Activated CD4-positive, alpha-beta memory T cell treated with anti-CD3 and anti-CD28 coated beads, Interleukin-2, amount 10 ng/mL, durations not matched to agents 7 days and 5 days (primary cell): ENCODE measurements at places on chromosomes 7 and 10.

DNA sequence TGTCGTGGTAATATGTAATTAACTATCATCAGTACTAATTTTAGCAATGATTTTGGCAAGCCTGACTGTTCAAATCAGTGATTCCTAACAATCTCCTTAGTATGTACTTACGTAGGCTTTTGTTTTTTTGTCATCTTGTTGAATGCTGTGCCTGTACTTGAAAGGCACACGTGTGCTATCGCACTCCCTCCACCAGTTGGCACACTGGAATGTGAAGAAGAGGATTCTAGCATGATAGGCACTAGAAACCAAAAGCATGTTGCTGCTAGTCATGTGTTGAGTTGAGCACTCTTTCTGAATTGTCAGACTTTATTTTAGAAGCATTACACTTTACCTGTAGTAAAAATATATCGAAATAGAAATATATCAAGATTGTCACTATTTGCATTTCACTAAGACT, 59.1 kb downstream of the TASOR2 start:
- peaks cover 70% of the 10 kb centered on the region for H3K36me3 ChIP-seq
- no peaks in the 10 kb centered on the region for H3K27me3 ChIP-seq
- no peak overlapping the region for H3K27ac ChIP-seq
- no peak overlapping the region for H3K4me3 ChIP-seq

GRCh38 chr10:43060291-43060690, 16.6 kb upstream of the RET start:
- H3K27me3 ChIP-seq = peaks cover 2% of the 10 kb centered on the region
- DNase-seq = no peak
- H3K4me3 ChIP-seq = no peak overlapping the region

DNA sequence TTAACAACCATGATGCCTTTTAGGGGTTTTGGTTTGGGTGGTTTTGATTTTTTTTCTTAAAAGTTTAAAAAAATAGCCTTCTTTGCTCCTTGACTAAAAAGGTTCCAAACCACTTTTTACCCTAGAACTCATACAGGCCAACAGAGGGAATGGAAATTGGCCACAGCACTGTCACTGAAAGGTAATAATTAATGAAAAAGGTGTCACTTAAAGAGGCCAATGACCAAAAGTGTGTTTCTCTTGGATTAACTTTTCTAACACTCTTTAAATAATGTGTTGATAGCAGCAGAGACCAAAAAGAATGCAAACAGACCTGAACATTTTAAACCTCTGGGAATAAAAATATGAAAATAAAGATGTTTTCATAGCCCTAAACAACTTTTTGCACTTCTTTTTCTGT, 221.1 kb upstream of the TCF7L2 start:
- DNase-seq = no peak
- no peaks in the 10 kb centered on the region for H3K27me3 ChIP-seq
- no peaks in the 10 kb centered on the region for H3K36me3 ChIP-seq
- no peak overlapping the region for H3K4me3 ChIP-seq
- no peak overlapping the region for H3K27ac ChIP-seq
- H3K4me1 ChIP-seq = no peaks in the 10 kb centered on the region

- H3K36me3 ChIP-seq = no peaks in the 10 kb centered on the region
- peaks cover 7% of the 10 kb centered on the region for H3K4me1 ChIP-seq
- H3K4me3 ChIP-seq = no peak overlapping the region
- H3K27ac ChIP-seq = no peak overlapping the region
- H3K27me3 ChIP-seq = no peaks in the 10 kb centered on the region
- no peak for DNase-seq
These were observed 60.4 kb upstream of the KCNIP2 start for GRCh38 chr10:101903827-101904550.

GRCh38 chr10:12129222-12130111, at the start of gene SEC61A2:
Gene SEC61A2 (plus strand): TSS chr10:12129677. CDS start chr10:12129788, 111 bp downstream.
- H3K36me3 ChIP-seq = peaks cover 19% of the 10 kb centered on the region
- DNase-seq = peak; percentile 98
- peak within 1 kb of the TSS; percentile 80 for H3K4me3 ChIP-seq
- H3K4me1 ChIP-seq = peaks cover 36% of the 10 kb centered on the region
- H3K27ac ChIP-seq = peak within 1 kb of the TSS; percentile 80
- no peaks in the 10 kb centered on the region for H3K27me3 ChIP-seq

DNA sequence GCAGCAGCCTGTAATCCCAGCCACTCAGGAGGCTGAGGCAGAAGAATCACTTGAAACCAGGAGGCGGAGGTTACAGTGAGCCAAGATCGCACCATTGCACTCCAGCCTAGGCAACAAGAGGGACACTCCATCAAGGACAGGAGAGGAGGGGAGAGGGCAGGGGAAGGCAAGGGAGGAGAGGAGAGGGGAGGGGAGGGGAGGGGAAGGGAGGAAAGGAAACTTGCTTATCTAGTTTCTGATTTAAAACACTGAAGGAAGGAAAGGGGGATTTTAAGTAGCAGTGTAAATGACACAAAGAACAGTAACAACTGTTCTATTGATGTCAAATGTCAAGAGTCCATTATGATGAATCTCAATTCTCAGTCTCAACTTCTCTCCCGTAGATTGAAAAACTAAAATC, 43.7 kb downstream of the SRPK2 start:
- peaks cover 5% of the 10 kb centered on the region for H3K36me3 ChIP-seq
- no peak overlapping the region for H3K27ac ChIP-seq
- DNase-seq = no peak
- no peaks in the 10 kb centered on the region for H3K27me3 ChIP-seq
- no peak overlapping the region for H3K4me3 ChIP-seq

- H3K4me3 ChIP-seq = no peak overlapping the region
- H3K4me1 ChIP-seq = peaks cover 17% of the 10 kb centered on the region
- DNase-seq = peak; percentile 33
- H3K27ac ChIP-seq = peak overlapping the region; percentile 27
These were observed 82.3 kb upstream of the GTF2I start for GRCh38 chr7:74575083-74575784.

DNA sequence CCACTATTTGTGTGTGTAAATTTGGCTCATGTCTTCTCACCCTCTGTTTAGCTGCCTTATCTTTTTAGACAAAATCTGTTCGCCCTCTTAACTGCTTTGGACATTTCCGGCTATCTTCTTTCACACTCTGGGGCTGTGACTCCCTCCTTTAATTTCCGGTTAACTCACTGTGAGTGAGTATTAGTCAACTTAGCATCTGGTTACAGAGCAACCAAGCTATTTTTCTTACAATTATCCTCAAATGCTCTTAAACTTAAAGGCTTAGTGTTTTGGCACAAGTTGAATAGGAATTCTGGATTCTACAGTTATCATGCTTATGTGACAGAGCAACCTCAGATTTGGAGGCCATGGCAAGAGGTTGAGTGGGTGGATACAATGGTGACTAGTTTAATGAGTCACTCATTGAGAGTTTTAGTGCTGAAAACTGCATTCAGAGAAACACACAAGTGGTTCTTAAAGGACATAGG, 177.6 kb upstream of the SEMA3A start:
- H3K36me3 ChIP-seq = no peaks in the 10 kb centered on the region
- DNase-seq = no peak
- H3K27me3 ChIP-seq = no peaks in the 10 kb centered on the region
- H3K27ac ChIP-seq = no peak overlapping the region

DNA sequence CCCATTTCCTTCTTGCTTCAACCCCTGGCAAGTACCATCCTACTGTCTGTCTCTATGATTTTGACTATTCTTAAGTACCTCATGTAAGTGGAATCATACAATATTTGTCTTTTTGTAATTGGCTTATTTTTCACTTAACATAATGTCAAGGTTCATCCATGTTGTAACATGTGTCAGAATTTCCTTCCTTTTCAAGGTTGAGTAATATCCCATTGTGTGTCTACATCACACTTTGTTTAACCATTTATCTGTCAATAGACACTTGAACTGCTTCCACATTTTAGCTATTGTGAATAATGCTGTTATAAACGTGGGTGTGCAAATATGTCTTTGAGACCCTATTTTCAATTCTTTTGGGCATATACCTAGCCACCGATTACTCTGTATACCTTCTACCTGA, 14.0 kb upstream of the CDK14 start:
- no peaks in the 10 kb centered on the region for H3K36me3 ChIP-seq
- no peak for DNase-seq
- no peak overlapping the region for H3K27ac ChIP-seq

DNA sequence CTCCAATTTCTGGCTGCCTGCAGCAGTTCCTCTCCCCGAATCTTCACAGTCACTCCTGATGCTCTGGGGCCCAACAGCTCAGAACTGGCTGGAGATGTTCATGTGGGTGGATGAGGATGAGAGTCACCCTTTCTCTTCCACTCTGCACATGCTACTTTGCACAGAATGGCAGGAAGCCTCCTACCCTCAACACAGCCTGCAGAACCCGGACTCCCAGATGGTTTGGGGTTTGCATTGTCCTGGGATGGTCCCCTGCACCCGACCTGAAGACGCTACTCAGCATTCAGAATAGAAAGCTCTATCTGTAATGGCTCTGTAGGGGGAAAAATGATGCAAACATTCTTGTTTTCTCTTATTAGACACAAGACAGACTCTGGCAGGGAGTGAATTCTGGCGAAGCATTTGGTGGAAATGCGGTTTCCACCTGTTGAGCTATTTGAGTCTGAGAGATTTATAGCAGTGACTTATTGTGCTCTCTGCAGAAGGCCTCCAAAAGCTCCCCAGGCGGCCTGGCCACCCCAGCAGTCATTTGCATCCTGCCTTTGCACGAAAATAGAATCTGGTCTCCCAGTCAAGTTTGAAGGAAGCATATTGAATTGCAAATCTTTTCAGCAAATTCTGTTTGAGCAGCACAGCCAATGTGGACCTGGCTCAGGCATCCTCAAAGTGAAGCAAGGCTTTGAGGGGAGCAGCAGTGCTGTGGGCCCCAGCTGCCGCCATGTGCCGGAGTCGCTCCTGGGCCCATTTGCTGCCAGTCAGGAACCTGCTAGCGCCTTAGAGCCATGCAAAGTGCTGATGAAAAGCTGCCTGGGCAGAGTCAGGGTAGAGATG, 309.3 kb downstream of the TCERG1L start:
- H3K4me1 ChIP-seq = no peaks in the 10 kb centered on the region
- H3K27ac ChIP-seq = no peak overlapping the region
- DNase-seq = no peak
- no peaks in the 10 kb centered on the region for H3K27me3 ChIP-seq
- H3K36me3 ChIP-seq = no peaks in the 10 kb centered on the region

GRCh38 chr10:67934336-67934735, 49.9 kb downstream of the SIRT1 start:
- no peak overlapping the region for H3K27ac ChIP-seq
- DNase-seq = no peak
- H3K4me3 ChIP-seq = no peak overlapping the region
- peaks cover 44% of the 10 kb centered on the region for H3K36me3 ChIP-seq
- no peaks in the 10 kb centered on the region for H3K27me3 ChIP-seq
- no peaks in the 10 kb centered on the region for H3K4me1 ChIP-seq

DNA sequence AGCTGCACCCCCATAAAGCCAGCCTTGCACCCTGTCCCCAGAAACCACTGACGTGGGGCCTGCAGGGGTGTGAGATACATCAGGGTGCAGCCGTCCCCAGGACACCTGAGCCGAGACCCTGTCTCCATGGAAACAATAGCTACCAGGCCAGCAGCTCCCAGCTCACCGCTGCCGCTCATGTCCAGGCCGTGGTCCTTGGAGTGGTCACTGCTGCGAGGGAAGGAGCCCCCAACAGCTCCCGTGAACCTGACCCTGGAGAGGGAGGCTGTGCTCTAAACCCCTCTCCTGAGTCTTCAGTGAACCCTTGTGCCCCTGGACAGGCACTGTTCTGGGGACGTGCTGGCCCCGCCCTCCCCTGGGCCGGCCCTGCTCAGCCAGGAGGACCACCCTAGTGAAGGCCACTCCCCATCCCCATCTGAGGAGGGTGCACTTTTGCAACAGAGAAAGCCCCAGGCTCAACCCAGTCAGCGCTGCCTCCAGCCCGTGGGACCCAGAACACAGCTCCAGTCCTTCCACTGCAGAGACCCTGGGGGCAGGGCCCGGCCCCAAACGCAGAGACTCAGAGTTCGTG, 19.6 kb upstream of the INPP5A start:
- H3K27ac ChIP-seq = no peak overlapping the region
- DNase-seq = no peak
- H3K27me3 ChIP-seq = no peaks in the 10 kb centered on the region
- H3K4me3 ChIP-seq = no peak overlapping the region
- no peaks in the 10 kb centered on the region for H3K4me1 ChIP-seq

GRCh38 chr7:2171855-2172254, 60.9 kb downstream of the MAD1L1 start:
- peaks cover 6% of the 10 kb centered on the region for H3K4me1 ChIP-seq
- no peak overlapping the region for H3K4me3 ChIP-seq
- no peak for DNase-seq
- H3K27ac ChIP-seq = no peak overlapping the region

- H3K4me3 ChIP-seq = no peak overlapping the region
- peaks cover 5% of the 10 kb centered on the region for H3K27me3 ChIP-seq
- no peak for DNase-seq
- no peaks in the 10 kb centered on the region for H3K36me3 ChIP-seq
These were observed 19.4 kb downstream of the SLC26A3 start for GRCh38 chr7:107783648-107784047.

GRCh38 chr7:16604054-16604453, 41.5 kb downstream of the ANKMY2 start:
- H3K36me3 ChIP-seq = peaks cover 19% of the 10 kb centered on the region
- H3K4me3 ChIP-seq = no peak overlapping the region
- no peak overlapping the region for H3K27ac ChIP-seq

DNA sequence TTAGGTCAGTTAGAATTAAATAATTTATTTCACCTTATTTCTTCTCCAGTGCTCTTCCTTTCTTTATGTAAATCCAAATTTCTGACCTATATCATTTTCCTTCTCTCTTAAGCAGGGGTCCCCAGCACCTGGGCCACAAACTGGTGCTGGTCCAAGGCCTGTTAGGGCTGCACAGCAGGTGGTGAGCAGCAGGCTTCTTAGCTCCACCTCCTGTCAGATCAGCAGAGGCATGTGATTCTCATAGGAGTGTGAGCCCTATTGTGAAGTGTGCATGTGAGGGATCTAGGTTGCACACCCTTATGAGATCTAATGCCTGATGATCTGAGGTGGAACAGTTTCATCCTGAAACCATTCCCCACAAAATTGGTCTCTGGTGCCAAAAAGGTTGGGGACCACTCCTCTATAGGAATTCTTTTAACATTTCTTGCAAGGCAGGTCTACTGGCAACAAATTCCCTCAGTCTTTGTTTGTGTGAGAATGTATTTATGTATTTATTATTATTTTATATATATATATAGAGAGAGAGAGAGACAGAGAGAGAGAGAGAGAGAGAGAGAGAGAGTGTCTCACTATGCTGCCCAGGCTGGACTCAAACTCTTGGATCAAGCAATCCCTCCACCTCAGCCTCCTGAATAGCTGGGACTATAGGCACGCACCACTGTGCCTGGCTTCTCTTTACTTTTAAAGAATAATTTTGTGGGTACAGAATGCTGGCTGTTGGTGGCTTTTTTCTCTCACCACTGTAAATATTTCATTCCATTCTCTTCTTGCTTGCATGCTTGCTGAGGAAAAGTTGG, 4.3 kb upstream of the ABCC2 start:
- no peak overlapping the region for H3K4me3 ChIP-seq
- H3K27me3 ChIP-seq = no peaks in the 10 kb centered on the region
- no peak overlapping the region for H3K27ac ChIP-seq
- no peaks in the 10 kb centered on the region for H3K36me3 ChIP-seq
